GDM1 (cell line): ENCODE measurements at places on chromosomes 11 and 22.
A peak's percentile ranks its signal among the peaks of the same experiment; 100 is the strongest.

DNA sequence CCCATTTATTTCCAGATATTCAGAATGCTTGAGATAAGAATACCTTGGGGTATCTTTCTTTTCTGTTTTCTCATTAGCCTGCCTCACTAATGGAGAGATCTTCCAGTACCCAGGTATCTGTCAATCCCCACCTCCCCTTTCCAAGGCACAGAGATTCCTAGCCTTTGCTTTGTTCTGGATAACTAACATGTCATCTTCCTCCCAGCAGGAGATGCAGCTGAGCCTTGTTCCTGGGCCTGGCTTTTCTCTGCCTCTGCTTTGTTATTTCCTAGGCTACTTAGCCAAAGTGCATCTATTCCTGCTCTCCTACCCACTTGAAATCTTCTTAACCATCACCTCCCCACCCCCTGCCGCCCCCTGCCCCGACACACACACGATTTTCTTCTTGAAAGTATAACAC is 297.1 kb downstream of the NELL1 start:
- DNase-seq = no peak

- DNase-seq = no peak
These were observed 67.9 kb upstream of the SLC35C1 start for GRCh38 chr11:45737056-45737455.

GRCh38 chr11:35539781-35540281 is 14.4 kb upstream of the PAMR1 start:
- no peak for DNase-seq

- no peak for DNase-seq
These were observed 8.4 kb downstream of the UCP3 start for GRCh38 chr11:74000307-74001133.

DNA sequence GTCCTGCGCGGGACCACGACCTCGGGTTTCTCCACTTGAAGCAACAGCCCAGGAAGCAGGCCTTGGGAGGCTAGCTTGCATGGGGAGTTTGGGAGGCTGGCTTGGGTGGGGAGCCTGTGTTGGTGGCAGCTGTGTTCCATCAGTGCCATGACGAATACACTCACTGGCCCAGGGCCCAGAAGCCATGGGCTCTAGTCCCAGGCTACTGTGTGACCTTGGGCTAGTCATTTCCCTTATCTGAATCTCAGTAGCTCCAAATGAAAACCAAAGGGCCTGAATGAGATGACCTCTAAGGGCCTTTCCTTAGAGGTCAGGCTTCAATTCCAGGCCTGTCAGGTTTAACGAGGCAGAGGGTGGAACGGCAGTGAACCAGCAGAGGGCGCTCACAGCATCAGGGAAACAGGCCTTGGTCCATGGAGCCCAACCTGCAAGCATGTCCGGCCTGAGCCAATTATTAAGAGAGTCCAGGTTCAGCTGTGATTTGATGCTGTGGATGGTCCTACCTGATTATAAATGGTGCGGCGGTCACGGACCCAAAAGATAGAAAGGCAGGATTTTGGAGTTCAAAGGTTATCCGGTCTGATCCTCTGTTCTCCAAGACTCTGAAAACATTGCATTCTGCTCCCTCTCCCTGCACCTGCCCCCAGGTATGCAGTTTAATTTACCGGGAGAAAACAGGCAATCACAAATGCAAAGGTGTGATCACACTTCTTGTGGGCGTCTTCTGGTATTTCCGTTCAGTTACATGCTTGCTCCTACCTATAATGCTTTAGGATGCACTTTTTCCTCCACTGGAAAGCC is 15.9 kb downstream of the PTPN5 start:
- DNase-seq = peak; percentile 21

DNA sequence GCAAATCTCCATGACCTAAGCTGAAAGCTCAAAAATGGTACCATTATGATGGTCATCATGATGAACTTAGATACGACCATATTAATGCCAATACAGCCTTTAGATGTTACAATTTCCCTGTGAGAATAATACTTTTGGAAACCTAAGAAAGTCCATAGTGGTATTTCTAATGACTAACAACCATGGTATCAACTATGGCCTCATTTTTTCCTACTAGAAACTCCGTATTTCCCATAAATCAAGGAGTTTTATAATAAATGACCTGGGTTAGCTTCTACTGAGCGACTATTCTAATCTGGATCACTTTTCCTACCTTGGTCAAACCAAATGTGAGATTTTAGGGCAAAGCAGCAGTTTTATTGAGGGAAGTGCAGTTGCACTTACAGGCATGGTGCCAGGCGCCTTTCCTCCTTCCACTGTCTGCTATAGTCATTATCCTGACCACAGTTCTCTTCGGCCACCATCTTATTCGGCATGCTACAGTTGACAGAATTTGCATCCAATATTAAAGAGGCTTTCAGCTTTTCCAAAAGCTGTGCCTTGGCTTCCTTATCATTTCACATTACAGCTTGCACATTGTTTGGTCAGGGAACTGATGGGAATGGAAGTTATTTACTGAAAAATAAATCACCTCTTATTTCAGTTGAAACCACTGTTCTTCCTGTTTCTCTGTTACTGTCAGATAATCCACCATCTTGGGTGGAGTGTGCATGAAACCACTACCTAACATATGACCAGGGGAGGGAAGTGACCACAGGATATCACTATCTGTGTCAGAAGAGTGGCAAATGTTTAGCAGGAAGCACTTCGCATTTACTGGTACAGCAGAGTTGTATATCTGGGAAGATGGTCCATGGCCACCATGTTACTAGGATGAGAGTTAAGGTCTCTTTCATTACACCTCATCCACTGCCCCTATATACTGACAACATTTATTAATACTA is 74.5 kb upstream of the PICALM start:
- peak; percentile 60 for DNase-seq

GRCh38 chr11:121510438-121510837 is 57.7 kb upstream of the SORL1-AS1 start:
- DNase-seq = no peak

GRCh38 chr11:71223671-71224660 is 28.4 kb downstream of the SHANK2 start:
- DNase-seq = no peak

- no peak for DNase-seq
These were observed 20.3 kb upstream of the CCDC90B start for GRCh38 chr11:83306200-83307080.

GRCh38 chr22:49418341-49418894 is 409.3 kb downstream of the BRD1 start:
- no peak for DNase-seq
